Small intestine (tissue), 16 donors: ENCODE measurements at places on chromosomes 5 and 9.

DNA sequence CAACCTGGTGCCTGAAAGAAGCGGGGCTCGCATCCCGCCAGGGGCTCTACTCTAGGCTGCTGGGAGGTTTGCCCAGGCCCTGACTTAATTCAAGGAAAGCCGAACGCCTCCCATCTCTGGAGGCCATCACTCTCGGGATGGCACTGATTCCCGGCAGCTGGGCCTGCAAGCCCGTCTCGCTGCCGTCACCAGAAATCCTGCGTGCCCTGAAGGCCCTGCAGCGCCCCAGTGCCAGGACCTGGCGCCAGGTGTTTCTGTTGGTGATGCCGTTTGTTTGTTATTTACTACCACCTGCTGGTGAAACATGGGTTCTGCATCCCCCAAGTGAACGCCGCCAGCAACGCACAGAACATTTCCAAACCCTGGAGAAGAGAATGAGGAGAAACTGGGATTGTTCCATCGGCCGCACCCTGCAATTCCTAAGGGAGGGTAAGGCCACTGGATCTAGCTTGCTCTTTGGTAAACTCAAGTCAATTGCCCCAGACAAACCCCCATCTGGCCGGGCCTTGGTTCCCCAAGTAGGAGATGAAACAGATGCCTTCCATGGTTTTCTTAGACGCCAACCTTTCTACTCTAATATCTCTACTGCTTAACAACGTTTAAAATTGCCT, 77.9 kb downstream of the AK8 start:
- peak; percentile 71 for DNase-seq

GRCh38 chr9:71001780-71002386, 119.5 kb downstream of the TRPM3 start:
- peak; percentile 25 for DNase-seq

GRCh38 chr5:107577394-107577950, 93.3 kb downstream of the EFNA5 start:
- no peak for DNase-seq

GRCh38 chr5:68834491-68834981, 259.3 kb upstream of the SLC30A5 start:
- DNase-seq, result no peak

- DNase-seq, result no peak
Observed at GRCh38 chr9:94908583-94909249, 182.2 kb downstream of the AOPEP start.

DNA sequence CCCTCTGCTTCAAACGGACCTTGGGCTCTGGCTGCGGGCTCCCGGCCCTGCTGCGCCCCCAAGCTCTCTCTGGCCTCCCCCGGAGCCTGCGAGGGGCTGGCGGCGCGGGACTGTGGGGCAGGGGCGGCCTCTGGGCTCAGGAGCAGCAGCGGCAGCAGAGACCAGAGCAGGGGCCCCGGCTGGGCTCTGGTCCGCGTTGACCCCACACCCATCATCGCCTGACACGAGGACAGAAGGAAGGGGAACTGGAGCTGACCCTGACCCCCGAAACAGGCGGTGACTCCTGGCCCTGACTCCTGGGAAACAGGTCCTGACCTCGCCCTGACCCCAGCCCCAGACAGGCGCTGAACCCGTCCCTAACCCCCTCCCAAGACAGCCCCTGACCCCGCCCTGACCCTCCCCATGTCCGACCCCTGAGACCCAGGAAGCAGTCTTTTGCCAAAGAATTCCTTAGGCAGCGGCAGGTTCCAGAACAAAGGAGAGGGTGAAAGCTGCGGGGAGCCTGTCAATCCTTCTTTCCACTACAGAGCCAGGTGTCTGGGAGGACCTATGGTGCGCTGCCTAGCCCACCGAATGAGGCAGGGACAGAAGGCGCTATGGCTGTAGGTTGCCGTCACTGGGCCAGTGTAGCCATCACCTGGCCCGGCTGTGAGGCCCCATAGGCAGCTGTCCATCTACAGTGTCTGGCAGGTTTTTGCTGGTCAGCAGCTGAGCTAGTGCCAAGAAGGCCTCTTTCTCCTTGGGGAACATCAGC, 74.7 kb upstream of the SPTLC1 start:
- DNase-seq, result no peak

- peak; percentile 52 for DNase-seq
Observed at GRCh38 chr5:37248970-37249814, at the start of gene CPLANE1. Gene CPLANE1 (minus strand): TSS chr5:37249376. CDS start chr5:37247698, 1,678 bp downstream.

DNA sequence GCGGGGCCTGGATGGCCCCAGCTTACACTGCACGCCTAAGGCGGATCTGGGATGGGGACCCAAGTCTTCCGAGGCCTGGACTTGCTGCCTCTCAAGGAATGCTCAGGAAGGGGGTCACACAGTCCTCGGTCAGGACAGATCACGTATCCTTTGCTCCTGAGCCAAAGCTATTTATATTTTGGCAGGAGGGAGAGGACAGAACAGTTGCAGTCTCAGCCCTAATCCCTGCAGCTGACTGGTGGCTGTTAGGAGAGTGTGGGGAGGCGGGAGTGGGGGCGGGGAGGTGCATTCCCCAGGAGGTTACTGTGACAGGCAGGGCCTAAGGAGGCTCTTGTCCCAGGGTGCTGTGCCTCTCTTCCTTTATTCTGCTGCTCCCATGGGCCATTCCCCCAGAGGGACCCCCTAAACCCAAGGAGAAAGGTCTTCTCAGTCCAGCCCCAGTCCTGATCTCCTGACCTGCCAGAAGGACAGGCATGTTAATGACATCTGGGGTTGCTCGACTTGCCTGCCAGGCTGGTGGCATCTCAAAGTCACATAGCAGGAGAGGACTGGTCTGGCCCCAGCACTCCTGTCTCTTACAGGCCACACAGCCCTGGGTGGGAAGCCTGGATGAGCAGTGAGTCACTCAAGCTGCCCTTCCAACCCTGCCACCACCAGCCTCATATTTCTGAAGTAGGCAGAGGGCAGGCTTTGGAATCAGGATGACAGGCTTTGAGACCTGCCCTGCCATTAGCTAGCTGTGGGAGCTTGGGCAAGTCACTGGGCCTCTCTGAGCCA, 51.9 kb downstream of the COL27A1 start:
- DNase-seq, result peak; percentile 29

DNA sequence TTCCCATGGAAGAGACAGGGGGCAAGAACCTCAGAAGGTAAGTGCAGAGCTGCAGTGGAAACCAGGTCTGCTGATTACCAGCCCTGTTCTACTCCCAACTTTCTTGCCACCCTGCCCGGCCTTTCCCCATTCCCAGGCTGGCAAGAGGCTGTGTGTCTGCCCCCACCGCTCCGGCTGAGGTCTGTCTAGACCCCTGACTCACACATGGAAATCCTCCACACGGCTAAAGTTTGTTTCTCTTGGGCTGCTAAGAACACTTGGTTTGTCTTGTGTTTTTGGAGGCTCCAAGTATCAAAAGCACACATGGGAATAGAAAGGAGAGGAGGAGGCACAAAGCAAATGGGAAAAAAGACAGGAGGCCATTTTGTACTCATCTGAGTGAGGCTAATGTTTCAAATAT, 168.3 kb downstream of the GABBR2 start:
- no peak for DNase-seq

DNA sequence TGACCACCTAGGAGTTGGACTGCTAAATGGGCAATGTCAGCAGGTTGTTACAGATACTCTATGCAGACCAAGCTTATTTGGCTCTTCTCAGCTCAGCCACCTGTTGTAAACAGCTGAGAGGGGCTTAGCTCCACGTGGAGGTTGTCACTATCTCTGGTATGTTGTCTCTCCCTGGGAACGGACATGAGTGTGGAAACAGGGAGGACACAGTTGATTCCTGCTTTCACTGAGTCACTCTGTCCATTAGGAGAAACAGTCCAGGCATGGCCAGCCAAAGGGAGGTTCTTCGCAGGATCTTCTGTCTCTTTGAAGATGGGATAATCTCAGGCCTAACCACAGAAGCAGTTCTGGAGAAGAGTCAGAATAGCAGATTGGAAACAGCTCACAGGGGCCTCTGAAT, 121.2 kb downstream of the PALM2AKAP2 start:
- DNase-seq, result no peak
